ENCODE measurements at places on chromosomes 3 and 15.

- DNase-seq, result no peak
These were observed 32.1 kb downstream of the MGLL start for GRCh38 chr3:127789990-127790881.

DNA sequence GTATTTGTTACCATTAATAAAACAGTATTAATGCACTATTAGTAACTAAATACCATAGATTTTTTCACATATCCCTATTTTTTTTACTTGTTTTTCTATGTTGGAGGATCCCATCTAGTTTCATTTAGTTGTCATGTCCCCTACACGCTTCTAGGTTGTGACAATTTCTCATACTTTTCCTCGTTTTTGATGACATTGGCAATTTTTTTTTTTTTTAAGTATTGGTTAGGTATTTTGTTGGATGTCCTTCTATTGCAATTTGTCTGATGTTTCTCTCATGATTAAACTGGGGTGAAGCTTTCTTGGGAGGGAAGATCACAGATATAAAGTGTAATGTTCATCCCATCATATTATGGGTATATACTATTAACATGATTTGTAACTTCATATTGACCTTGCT, 409.1 kb upstream of the CNTN6 start:
- DNase-seq, result no peak

- no peak for DNase-seq
These were observed 748 bp upstream of the AVEN start for GRCh38 chr15:34039790-34040113.

GRCh38 chr3:73950865-73951558, 326.3 kb upstream of the PDZRN3 start:
- no peak for DNase-seq

GRCh38 chr3:55370272-55370671, 116.8 kb downstream of the WNT5A start:
- no peak for DNase-seq

GRCh38 chr3:13546667-13547171, 2.2 kb upstream of the FBLN2 start:
- no peak for DNase-seq

GRCh38 chr15:79171320-79172031, 80.9 kb upstream of the RASGRF1 start:
- DNase-seq, result no peak

DNA sequence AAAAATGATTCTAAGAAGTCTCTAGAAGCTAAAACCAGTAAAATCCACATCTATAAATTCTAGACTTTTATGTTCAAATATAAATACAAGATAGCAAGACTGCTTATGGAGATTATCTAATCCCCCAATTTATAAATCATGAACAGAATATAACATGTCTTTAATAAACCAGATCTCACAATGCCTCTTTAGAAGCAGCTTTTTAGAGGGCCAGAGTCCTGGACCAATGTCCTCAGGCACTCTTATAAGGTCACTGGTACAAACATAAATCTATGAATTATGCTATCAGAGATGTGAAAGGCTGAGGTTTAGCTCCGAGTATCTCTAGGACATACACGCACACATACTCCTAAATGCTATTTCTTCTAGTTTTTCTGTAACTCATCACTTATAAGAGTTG, 78.3 kb downstream of the ADAM10 start:
- DNase-seq, result no peak

DNA sequence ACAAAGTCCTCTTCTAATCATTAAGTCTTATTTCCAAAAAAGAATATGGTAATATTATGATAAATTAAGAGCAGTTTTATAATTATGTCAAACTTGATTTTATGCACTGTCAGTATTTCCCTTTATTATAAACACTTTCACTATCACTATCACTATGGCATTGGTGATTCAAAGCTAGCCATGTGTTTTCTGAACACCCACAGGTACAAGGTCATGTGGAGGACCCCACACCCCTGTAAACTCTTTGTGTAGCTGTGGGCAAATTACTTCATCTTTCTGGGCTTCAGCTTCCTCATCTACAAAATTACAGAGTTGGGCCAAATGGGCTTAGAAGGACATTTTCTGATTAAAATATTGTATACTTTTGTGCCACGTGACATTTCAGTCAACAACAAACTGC, 41.7 kb downstream of the FBXL22 start:
- DNase-seq, result no peak

DNA sequence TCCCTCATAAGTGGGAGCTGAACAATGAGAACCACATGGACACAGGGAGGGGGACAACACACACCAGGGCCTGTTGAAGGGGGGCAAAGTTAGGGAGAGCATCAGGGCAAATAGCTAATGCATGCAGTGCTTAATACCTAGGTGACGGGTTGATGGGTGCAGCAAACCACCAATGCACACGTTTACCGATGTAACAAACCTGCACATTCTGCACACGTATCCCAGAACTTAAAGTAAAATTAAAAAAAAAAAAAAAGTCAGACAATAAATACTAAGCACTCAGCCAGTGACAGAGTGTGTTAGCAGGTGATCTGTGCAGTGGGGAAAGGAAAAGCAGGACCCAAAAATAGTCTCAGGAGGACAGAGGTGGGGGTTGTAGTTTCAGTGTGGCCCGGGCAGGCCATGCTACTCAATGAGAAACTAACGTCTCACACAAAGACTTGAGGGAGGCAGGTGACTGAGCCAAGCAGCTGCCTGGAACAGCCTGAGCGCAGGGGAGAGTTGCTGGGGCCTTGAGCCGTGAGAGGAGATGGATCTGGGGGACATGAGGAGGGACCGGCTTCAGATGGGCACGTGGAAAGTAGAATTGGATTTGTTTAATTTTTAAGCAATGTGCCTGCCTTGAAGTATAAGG, 18.4 kb downstream of the ANKDD1A start:
- DNase-seq, result no peak

DNA sequence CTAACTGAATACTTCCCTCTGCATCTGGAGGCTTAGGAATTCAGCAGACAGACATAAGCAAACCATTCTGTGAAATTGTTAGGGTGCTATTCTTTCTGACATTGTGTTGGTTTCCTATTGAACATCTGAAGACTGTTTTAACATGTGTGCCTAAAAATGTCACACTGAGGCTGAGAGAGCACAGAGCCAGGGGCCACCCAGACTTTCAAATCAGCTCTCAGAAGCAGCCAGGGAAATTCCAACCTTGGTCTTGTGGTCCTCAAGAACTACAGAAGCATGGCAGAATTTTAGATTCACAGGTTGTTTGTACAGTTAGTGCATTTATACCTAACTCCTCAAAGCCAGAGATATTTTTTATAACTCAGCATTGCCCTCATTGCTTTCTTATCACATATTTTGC, 929.2 kb upstream of the CFAP20DC start:
- DNase-seq, result no peak

DNA sequence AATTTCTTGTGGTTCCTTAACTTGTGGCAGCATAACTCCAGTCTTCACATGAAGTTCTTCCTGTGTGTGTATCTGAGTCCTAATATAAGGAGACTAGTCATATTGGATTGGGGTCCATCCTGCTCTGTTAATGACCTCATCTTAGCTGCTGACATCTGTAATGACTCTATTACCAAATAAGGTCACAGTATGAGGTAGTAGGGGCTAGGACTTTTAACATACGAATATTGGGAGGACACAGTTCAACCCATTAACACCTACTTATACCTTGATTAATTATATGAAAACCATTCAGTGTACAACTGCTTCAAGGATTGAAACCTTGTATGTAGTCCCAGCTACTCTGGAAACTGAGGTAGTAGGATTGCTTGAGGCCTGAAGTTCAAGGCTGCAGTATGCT, 43.9 kb downstream of the OIP5 start:
- no peak for DNase-seq

GRCh38 chr15:98842973-98843285, 164.7 kb downstream of the PGPEP1L start:
- no peak for DNase-seq

- no peak for DNase-seq
These were observed 152.5 kb downstream of the MEX3B start for GRCh38 chr15:81893182-81893835.

- DNase-seq, result no peak
These were observed 316.1 kb upstream of the TMCO5A start for GRCh38 chr15:37618353-37618752.

DNA sequence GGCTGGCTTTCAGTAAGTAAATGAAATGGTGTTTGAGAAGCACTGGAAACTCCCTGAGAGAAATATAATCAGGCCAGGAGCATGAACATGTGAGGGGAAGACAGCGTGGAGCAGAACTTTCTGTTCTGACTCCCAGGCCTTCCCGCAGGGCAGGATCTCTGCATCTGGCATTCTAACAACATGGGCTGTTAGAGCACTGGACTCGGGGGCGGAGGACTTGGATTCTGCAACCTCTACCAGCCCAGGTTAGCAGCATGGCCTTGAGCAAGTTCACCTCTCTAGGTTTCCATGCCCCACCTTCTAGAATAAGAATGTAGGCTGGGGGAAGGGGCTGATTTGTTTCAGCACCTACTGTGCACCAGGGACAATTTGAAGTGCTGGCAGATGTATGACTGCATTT, 12.5 kb upstream of the BFSP2 start:
- no peak for DNase-seq

- no peak for DNase-seq
These were observed 70.2 kb upstream of the TPRG1 start for GRCh38 chr3:189101594-189101993.

Measured in T follicular helper cell (primary cell).